ENCODE measurements at places on chromosomes 2 and 18.

DNA sequence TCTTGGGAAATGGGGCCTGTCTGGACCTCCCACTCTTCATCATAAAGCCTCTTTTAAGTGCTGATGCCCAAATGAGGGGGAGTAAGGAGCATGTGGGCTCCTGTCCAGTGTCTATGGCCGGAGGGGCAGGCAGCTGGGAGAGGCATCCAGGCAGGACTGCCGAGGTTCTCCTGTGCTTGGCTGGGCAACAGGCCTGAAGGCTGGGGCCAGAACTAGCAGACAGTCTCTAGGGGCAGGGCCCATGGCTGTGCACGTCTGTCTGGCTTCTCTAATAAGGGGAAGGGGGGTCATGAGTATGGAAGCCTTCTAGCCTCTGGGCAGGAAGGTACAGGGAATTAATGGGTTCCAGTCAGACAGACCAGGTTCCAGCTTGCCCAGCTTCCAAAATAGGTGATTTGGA, 128.6 kb downstream of the SMAD2 start:
- no peak for DNase-seq

DNA sequence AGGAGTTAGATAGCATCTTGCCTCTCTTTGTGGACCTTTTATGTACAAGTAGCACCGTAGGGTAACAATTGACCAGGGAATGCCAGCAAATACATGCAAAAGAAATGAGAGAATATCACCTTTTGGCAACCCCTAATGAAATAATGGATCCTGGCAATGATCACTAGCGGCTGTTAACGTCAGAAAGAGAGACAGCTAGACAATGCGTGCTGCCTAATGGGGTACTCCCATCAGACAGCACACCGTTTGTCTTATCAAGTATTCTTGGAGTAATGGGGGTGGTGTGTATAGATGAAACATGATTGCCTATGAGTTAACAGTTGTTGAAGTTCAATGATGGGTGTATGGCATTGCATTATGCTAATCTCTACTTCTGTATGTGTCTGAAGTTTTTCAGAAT, 1.6 kb downstream of the ELAC1 start:
- DNase-seq: no peak

DNA sequence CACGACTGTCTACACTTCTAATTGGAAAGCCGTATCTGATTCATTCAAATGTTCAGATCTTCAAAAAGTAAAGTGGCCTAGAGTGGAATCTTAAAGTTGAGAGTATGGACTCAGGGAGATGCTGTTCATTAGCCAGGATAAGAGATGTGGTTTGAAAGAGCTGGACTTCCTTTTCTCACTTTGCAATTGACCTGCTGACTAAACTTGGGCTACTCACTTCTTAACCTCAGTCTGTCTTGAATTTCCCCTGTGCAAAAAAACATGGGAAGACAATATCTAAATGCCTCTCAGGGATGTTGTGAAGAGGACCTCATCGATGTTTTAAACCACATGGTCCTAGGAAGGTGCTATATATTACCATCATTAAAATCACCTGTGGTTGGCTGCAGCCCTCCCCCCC, 64.1 kb downstream of the BCL2 start:
- DNase-seq: no peak

GRCh38 chr2:188607501-188607900, 315.8 kb downstream of the GULP1 start:
- DNase-seq: no peak

DNA sequence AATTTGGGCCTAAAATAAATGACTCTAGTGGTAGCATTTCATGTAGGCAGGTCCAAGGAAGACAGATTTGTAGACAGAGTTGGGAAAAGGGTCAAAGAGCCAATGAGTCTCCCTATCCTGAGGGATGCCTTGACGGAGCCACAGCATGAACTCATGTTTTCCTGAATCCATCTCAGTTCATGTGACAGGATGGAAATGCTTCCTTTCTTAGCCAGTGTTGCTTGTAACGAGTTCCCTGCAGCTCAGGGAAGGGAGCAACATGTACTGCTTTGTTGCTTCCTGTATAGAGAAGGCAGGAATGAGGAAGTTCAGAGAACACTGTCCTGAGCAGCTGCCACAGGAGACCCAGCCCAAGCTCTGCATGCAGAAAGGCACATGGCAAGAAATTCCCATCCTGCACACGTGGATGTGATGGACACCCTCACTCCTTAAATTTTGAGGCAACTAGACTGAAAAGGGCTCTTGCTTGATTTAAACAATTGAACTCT, 27.9 kb downstream of the TMEM17 start:
- no peak for DNase-seq

GRCh38 chr2:69631402-69631801, 12.1 kb downstream of the AAK1 start:
- no peak for DNase-seq

DNA sequence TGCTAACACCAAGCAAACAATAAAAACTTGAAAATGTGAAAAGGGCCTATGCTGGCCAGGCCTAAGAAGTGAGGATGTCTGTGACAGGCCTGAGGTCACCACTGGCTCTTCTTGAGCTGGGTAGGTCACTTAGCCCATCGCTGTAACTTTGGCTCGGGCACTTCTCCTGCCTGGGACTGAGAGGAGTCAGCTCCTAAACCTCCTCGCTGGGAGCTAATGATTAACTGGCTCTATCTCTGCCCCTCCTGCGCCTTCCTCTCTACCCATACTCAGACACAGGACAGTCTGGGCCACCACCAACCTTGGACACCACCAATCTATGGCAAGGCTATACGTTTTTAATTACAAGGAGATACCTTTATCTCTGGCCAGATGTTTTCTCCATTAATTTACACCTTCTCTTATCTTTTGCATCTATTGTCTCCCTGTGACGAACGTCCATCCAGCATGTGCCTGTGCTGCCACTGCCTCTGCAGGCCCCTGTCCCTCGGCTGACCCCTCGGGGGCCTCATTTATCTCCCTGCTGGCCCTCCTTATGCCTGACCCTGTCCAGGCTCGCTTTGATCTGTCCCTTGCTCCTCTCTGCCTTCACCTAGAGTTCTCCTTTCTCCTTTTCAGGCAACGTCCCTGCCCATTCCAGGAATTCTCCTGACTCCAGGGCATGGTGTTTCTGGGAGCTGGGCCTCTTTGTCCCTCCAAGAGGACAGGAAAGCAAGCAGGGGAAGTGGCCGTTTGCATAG, 149.1 kb upstream of the GATA6 start:
- DNase-seq: no peak

- no peak for DNase-seq
Measured at GRCh38 chr2:8202132-8202531, 479.7 kb upstream of the ID2 start.

DNA sequence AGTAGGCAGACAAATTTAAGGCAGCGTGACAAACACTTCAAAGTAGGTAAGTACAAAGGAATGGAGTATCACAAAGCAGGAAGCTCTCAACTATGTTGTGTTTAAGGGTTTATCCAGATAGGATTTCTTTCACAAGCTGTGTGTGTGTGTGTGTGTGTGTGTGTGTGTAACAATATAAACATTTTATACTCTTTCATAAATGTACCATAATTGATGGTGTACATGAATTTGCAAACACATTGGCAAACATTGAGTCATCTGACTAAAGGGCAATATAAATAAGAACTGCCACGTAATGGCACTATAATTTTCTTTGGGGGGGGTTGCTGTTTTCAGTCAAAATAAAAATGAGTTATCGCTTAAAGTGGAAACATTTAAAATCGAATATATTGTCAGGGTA, 1004.4 kb upstream of the DDX18 start:
- no peak for DNase-seq

GRCh38 chr2:109513749-109514588, 99.8 kb downstream of the SEPTIN10 start:
- peak; percentile 79 for DNase-seq

DNA sequence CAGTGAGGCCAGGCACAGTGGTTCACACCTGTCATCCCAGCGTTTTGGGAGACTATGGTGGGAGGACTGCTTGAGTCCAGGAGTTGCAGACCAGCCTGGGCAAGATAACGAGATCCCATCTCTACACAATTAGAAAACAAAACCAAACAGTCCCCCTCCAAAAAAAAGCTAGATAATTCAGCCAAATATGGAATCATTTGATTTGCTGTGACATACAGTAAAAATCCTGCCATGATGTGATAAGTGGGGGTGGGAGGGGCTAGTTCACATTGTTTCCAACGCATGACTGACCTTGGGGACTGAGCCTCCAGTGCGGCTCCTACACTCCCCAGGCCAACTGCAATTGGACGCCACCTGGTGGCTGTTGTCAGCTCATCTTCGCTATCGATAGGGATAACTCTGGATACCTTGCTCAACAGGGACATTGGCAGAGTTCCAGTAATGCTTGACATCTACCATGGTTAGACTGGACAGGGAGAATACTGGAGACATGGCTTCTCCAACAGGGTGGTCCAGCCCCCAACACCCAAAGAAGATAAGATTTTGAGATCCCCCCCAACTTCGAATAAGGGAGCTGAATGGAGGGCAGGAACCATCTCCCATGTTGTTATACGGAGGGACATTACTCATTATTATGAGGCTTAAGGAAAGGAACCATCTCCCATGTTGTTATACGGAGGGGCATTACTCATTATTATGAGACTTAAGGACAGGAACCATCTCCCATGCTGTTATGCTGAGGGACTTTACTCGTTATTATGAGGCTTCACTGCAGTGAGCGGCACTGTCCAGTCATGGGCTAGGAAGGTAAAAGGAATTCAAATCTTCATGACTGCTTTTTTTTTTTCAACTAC, 135.9 kb downstream of the TGIF1 start:
- peak; percentile 63 for DNase-seq

GRCh38 chr2:215367662-215368492, 56.0 kb downstream of the ATIC start:
- DNase-seq: peak; percentile 13

DNA sequence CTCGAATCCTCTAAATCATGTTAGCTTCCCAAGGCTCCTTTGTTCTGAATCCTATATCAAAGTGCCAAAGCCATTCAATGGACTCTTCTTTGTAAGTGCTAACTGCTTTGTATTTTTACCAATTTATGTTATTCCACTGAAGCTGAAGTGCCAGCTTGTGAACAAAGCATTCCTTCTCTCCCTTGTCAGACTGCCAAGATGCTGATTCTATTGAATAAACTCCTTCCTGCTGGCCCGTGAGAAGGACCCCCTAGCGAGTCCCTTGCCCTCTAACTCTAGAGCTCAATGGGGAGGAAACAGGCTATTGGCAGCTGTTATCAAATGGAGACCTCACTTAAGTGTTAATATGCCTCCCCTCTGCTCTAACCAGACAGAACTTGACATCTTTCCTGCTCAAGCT, 1097.9 kb upstream of the CNTNAP5 start:
- DNase-seq: no peak

GRCh38 chr2:119190321-119191111, 32.0 kb upstream of the C1QL2 start:
- no peak for DNase-seq

DNA sequence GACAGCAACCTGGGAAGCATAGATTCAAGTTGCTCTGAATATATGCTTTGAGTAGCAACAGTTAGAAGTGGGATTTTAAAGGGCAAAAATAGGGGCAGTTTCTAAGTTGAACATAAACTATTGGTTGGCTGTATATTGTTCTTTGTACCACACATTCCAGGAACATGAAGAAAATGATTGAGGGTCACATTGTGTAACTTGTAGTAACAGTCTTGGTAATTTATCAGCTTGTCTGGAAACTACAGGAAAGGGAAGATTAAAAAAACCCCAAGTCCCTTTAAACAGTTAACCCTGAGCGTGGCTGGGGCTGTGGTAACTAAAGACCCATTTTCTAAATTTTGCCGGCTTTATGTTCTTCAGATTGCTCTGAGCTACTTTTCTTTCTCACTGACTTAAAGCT, 7.4 kb downstream of the PLEKHB2 start:
- DNase-seq: no peak

GRCh38 chr2:186962085-186962747, 113.2 kb upstream of the ZSWIM2 start:
- DNase-seq: no peak

GRCh38 chr2:198717451-198717850, 740.3 kb downstream of the SATB2 start:
- DNase-seq: no peak

DNA sequence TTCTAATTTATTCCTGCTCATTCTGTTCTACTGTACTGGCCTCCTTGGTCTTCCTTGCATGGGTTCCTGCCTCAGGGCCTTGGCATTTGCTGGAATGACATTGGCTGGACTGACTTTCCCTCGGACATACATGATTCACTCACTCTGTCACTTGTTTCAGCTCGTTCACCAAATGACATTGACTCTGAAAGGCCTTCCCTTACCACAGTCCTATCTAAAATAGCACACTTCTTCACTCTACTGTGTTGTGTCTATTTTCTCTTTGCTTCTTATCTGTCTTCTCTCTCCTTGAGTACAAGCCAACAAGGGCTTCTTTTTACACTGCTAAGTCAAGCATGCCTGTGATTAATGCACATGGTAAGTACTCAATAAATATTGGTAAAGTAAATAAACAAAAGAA, 65.6 kb downstream of the SCG2 start:
- no peak for DNase-seq

DNA sequence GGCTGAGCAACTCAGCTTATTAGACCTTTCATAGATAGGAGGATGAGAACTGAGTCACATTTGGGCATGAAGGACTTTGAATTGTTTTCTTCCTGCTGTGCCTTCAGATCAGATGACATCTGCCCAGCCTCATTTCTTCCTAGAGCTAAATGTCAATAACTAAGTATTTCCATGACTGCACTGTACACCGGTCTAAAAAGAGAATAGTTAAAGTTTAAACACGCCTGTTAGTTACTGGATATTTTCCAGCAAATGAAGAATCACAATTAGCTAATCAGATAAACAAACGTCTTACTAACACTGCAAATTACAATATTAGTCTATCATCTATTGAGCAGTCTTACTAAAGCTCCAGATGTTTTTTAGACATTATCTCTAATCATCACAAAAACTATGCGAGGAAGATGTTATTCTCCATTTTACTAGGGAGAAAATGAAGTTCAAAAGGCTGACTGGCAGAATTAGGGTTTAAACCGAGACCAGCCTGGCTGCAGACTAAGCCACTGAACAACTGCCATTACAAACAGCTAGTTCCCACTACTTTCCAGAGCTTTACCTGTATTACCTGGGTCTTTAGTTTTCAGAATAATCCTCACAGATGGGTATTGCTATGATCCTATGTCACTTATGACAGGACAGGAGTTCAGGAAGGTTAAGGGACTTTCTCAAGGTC, 69.4 kb upstream of the ZNF397 start:
- peak; percentile 2 for DNase-seq

GRCh38 chr2:17615728-17616351, 75.3 kb downstream of the VSNL1 start:
- peak; percentile 89 for DNase-seq

DNA sequence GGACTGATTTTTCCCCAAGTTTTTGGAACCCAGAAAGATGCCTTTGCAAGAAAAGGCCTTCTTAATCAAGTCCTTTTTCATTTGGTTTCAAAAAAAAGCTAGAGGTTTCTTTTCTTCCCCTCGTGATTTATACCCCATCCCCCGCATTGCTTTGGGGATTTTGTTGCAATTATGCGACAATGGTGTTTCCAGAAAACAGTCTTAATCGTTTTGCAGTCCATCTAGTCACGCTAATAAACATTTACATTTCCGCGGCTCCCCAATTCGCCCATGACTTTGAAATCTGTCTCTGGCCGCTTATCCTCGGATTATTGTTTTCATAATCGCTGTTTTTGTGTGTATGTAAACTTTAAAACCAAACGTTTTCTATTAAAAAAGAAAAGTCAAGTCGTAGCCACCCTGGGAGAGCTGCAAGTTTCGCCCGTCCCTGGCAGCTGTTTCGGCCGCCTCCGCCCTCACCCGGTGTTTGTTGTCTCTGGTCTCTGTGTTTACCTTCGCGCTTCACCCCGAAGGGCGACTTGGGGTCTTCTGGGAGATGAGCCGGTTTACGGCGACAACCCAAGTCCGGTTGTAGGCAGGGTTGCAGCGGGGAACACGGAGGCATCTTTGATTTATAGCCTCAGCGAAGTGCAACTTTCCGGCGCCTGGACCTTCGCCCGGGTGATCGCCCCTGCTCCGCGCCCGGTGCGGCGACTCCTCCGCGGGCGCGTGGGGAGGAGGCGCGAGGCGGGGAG, 667 bp downstream of the SP9 start:
- no peak for DNase-seq
